ENCODE measurements at places on chromosomes 12 and 14. TPM values are rescaled to one million over a fixed set of nuclear protein-coding genes. Genes with fewer than 3 reads are reported as not detected.
A peak's percentile ranks its signal among the peaks of the same experiment; 100 is the strongest.

Gene RAD51AP1
- 20.7 TPM for total RNA-seq

DNA sequence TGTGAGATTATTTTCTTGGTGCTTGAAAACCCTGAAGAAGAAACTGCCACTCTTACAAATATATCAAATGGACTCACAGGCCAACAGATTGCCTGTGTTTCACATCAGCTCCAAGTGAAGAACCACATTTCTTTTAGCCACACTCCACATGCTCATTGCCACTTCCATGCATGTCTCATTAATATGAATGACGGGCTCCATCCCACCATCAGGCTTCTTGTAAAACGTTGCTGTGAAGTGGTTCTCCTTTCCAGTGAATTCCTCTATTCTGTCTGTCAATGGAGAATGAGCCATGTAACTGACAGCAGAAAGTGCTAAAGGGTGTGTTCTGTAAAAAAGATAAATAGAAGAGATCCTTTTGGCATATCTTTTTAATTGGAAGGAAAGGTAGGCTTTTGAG lies 188.2 kb upstream of the RMST start:
- H3K4me3 ChIP-seq, result no peak overlapping the region
- H3K27ac ChIP-seq, result no peak overlapping the region
- peaks cover 11% of the 10 kb centered on the region for H3K27me3 ChIP-seq
- DNase-seq, result no peak

GRCh38 chr14:23881282-23881681 lies 72.3 kb upstream of the DHRS4 start:
- H3K4me1 ChIP-seq, result no peaks in the 10 kb centered on the region
- no peak for DNase-seq
- H3K36me3 ChIP-seq, result no peaks in the 10 kb centered on the region
- H3K27ac ChIP-seq, result no peak overlapping the region

DNA sequence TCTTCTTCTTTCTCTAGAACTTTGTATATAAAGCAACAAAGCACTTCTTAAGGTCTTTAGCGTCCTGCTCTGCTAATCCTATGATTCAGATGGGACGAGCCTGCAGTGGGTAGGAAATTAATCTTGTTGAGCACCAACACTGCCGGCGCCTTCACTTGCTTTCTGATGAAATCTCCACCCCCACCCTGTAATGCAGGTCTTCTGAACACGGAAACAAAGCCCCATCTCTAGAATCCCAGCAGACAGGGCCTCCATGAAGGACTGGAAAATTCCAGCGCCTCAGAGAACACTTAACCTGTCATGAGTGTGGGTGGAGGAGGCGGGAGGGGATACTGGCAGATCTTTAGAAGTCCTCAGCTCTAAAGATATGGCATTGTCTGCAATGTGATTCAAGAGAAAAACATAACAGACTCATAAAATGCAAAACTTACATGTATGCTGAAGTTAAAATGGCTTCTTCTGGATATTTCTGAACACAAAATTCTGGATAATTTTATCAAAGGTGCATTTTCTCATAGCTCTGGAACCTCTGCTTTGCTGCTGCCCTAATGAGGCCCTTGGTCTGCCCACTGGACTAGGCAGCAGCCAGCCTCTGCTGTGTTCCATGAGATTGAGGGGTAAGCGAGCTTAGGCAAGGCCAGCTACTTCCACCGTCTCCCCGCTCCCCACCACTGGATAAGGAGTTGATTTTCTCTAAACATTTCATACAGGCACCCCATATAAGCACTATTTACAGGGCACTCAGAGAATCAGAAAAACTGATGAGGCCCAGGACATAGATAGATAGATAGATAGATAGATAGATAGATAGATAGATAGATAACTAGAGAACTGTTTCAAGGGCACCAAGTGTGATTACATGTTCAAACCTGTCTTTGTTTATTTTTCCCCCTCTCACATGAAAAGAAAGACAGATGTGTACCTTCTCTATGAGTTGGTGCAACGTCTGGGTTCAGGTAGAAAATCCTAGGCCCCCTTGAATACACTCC lies 43.1 kb downstream of the ZFP36L1 start:
- peak overlapping the region; percentile 81 for H3K27ac ChIP-seq
- H3K4me1 ChIP-seq, result peaks cover 26% of the 10 kb centered on the region
- no peaks in the 10 kb centered on the region for H3K36me3 ChIP-seq
- H3K4me3 ChIP-seq, result peak overlapping the region; percentile 26
- DNase-seq, result no peak
- H3K27me3 ChIP-seq, result no peaks in the 10 kb centered on the region

DNA sequence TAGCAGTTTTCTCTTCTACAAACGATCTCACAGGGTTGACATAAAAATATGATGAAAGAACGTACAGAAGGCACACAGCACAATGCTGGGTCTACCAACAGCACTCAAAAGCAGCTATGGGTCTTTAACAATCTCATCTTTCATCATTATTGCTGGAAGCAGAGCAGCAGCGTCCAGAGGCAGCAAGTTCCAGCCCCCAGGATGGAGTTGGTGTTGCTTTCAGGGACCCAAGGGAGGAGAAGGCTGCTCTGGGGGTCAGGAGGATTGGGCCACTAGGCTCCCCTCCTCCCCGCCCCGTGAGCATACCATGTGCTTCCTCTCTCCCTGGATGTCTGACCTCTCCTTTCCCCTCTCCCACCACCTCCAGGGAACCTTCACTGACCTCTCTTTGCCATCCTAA lies 13.3 kb downstream of the KCTD10 start:
- peaks cover 22% of the 10 kb centered on the region for H3K36me3 ChIP-seq
- no peak for DNase-seq
- H3K27ac ChIP-seq, result peak overlapping the region; percentile 83
- no peaks in the 10 kb centered on the region for H3K27me3 ChIP-seq

- H3K4me3 ChIP-seq, result no peak overlapping the region
- H3K27ac ChIP-seq, result peak overlapping the region; percentile 79
- H3K4me1 ChIP-seq, result peaks cover 33% of the 10 kb centered on the region
- DNase-seq, result no peak
These were observed 34.6 kb downstream of the FMNL3 start for GRCh38 chr12:49672301-49673217.

Gene C12orf54
- not detected for total RNA-seq

Gene CBX5
- total RNA-seq, result 227 TPM

DNA sequence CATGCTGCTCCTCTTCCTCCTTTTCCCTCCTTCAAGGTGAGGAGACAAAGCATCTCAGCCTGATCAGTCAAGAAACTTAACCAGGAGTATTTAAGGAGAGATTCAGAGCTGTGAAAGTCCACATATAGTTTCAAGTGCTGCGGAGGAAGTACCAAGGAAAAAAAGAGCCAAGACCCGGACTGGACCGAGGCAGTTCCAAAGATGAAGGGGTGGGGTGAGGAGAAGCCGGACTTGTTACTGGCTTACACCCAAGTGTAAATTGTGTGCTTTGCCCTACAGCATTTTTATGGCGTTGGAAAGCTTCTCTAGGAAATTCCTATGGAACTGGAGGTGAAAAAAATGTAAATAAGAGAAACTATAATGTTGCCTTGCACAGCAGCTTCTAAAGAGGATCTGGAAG lies 263.1 kb downstream of the GRIN2B start:
- peaks cover 7% of the 10 kb centered on the region for H3K4me1 ChIP-seq
- DNase-seq, result no peak
- H3K36me3 ChIP-seq, result no peaks in the 10 kb centered on the region
- no peak overlapping the region for H3K4me3 ChIP-seq
- peaks cover 59% of the 10 kb centered on the region for H3K27me3 ChIP-seq
- H3K27ac ChIP-seq, result no peak overlapping the region

DNA sequence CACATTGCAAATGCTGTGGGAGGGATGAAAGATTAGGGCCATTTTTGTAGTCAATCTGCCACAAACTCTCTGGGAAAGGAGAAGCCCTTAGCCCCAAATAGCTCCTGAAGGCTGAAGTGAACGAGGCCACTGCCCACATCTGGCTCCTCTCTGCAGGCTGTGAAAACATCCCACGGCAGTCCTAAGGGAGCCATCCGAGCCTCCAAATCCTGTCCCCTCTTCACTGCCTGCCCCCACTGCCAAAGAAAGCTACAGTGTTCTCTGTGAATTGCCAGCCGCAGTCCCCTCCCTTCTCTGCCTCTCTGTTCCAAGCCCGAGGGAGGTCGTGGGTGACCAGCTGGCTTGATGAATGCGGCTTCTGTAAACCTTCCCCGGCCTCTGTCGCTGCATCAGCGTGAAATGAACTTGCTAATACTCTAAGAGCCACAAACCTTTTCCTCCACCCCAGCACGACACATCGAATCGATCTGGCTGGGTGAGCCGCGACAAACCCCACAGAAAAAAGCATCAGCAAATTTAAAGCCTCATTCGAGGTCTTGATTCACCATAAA lies 180.7 kb upstream of the NRXN3 start:
- peak overlapping the region; percentile 12 for H3K4me3 ChIP-seq
- DNase-seq, result no peak
- no peaks in the 10 kb centered on the region for H3K27me3 ChIP-seq
- peaks cover 19% of the 10 kb centered on the region for H3K4me1 ChIP-seq
- no peaks in the 10 kb centered on the region for H3K36me3 ChIP-seq
- H3K27ac ChIP-seq, result no peak overlapping the region

Gene LRRC10
- total RNA-seq, result not detected

- H3K4me3 ChIP-seq, result no peak overlapping the region
- no peaks in the 10 kb centered on the region for H3K27me3 ChIP-seq
- H3K36me3 ChIP-seq, result peaks cover 4% of the 10 kb centered on the region
- H3K4me1 ChIP-seq, result no peaks in the 10 kb centered on the region
These were observed 9.3 kb downstream of the RILPL2 start for GRCh38 chr12:123427036-123427769.
